ENCODE measurements at places on chromosomes 16 and 17.

- DNase-seq, result no peak
Measured at GRCh38 chr17:46869975-46870803, 18.8 kb downstream of the WNT9B start.

- no peak for DNase-seq
Measured at GRCh38 chr16:19085679-19086200, 18.3 kb downstream of the COQ7 start.

- DNase-seq, result no peak
Measured at GRCh38 chr16:46884513-46885293, 541 bp downstream of the GPT2 start.

GRCh38 chr17:73549841-73550430 lies 94.3 kb downstream of the SDK2 start:
- no peak for DNase-seq

DNA sequence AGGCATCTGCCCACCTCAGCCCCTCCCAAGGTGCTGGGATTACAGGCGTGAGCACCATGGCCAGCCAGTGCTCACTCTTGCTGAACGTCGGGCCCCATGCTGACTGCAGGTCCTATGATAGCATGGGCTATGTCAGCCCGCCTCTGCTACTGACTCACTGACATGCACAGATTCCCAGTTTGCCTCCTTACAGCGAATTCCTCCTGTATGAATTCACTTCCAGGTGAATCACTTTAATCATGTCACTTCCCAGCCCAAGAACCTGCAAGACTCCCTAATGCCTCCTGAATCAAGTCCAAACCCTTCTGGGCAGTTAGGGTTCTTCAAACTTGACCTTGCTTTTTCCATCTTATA lies 16.1 kb upstream of the UBTF start:
- no peak for DNase-seq

DNA sequence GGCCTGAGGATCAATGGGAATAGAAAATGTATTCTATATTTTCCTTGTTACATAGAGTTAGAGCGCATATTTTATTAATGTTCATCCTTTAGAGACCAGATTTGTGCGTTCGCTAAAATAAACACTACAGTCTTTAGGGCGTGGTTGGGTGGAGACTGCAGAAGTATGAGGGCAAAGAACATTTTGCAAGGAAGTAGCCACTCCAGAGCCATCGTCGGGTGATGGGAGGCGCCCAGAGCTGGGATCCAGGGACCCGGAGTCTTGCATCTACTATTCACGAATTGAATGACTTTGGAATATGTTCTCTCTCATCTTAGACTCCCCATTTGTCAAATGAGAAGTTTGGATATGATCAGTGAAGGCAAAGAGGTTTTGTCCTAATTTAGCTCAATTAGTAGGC lies 154.2 kb upstream of the IRX6 start:
- no peak for DNase-seq

DNA sequence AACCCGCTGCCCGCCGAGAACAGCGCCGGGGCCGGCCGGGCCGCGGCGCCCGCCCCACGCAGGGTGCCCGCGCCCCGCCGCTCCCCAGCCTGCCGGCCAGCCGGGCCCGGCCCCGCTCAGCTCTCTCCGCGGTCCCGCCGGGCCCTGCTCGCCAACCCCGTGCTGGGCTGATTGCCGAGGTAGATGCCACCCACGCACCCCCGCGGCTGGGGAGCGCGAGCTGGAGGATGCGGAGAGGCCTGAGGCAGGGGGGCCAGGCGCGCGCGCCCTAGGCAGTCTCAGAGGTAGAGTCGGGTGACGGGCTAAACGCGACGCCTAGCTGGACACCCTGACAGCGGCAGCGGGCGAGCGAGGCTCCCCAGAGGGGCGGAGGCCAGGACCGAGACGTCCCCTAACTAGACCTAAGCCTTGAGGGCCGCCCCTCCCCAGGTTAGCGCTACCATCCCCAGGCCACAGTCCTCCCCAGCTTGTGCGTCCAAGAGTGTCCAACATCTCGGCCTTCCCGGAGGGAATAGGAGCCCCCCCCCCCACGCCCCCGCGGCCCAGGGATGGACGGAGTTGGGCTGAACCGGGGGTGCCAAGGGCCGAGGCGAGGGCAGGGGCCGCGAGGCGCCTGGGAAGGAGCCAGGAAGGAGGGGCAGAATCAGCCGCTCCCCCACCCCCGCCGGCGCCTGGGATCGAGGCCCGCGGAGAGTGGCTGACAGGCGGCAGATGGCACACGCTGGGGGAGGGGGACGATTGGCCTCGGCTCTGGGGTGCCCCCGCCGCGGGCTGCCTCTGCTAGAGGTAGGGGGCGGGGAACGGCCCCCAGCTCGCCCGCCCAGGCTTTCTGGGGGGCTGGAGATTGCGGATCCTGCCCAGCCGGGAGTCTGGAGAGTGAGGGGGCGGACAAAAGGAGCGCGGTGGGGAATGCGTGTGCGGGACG lies 2.5 kb upstream of the ZNF423 start:
- DNase-seq, result no peak

DNA sequence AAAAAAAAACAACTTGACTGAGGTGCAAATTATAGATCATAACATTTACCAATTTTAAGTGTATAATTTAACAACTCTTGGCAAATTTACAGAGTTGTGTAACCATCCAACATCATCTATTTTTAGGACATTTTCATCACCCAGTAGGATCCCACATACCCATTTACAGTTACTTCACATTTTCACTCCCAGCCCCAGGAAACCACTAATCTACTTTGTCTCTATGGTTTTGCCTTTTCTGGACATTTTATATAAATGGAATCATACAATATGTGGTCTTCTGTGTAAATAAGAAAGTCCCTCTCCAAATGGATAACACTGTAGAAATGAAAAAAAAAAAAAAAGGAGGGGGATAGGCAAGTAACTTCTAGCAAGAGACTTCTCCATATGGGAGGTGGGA lies 26.1 kb upstream of the XYLT1 start:
- DNase-seq, result no peak

GRCh38 chr17:80104956-80105375 lies 3.6 kb downstream of the GAA start:
- DNase-seq, result no peak

DNA sequence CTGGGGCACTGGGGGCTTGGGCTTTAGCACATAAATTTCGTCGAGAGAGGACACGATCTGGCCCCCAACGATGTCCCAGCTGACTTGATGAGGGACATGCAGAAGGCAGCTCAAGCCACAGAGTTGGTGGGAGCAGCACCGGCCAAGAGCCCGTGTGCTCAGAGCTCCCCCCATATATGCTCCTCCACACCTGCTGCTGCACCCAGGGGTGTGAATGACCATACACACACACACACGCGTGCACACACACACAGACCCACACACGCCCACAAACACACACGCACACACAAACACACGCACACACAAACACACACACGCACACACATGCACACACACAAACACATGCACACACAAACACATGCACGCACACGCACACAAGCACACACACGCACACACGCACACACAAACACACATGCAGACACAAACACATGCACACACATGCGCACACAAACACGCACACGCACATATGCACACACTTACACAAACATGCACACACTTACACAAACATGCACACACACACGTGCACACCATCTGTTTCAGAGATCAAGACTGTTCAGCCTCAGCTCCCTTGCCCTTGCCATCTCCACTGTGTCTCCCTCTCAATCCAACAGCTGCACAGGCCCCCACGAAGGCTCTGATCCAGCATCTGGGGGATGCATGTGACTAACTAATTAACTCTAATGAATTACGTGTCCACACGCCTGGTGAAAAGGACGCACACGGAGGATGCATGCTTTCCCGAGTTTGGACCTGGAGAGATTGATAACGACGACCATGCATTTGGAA lies 85.6 kb upstream of the TNRC6C start:
- DNase-seq, result no peak

GRCh38 chr17:9644910-9645751 lies at the start of gene USP43:
Gene USP43, plus strand, starts transcription at chr17:9645517. Its CDS starts 116 bp downstream, at chr17:9645633.
- no peak for DNase-seq

GRCh38 chr16:83887564-83887963 lies 11.4 kb upstream of the MLYCD start:
- DNase-seq, result no peak

GRCh38 chr16:89207993-89208392 lies 7.7 kb upstream of the SLC22A31 start:
- DNase-seq, result no peak

GRCh38 chr17:4519361-4519788 lies 20.7 kb downstream of the SPNS2 start:
- DNase-seq, result no peak

GRCh38 chr17:59641799-59642484 lies 22.2 kb downstream of the CLTC start:
- DNase-seq, result no peak

GRCh38 chr17:57513569-57513968 lies 231.5 kb downstream of the CCDC182 start:
- no peak for DNase-seq

GRCh38 chr17:76371656-76372628 lies 12.5 kb upstream of the SPHK1 start:
- no peak for DNase-seq

DNA sequence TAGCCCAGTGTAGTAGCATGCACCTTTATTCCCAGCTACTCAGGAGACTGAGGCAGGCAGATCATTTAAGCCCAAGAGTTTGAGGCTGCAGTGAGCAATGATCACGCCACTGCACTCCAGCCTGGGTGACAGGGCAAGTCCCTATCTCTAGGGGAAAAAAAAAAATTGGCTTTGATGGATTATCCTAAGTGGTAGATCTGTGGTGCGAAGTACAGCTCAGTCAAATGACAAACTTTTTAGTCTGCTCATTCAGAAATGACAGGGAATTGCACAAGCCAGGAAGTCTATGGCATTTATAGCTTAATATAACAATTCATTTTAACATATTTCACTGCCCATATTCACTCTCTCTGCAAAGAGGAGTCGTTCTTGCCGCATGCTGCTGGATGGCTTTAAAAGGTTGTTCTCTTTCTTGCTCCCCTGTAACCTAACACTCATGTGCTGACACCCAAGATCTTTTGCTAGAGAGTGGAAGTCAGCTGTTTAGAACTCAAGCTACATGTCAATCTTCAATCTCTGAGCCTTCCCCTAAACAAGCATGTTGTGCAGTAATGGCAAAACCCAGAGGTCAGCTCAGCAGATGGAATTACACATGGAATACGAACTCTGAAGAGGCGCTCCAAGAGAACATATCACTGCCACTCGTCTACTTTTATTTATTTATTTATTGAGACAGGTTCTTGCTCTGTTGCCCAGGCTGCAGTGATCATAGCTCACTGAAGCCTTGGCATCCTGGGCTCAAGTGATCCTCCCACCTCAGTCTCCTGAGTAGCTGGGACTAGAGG lies 32.8 kb downstream of the RNF157 start:
- DNase-seq, result no peak

DNA sequence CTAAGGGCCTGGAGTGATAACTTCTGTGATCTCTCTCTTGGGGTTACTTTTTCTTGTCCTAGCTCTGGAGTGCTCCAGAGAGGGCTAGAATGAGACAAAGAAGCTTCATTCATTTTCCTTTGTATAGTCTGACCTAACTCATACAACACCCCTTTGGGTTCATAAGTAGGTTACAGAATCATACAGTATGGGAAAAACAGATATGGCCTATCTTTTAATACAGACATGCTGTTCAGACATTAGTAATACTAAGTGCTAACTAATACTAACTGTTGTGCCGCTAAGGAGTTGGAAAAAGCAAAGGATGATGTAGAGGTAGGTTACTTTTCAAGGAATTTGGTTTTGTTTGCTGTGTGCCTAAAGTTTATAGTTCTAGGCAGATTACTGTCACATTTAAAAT lies 84.7 kb downstream of the NLK start:
- no peak for DNase-seq

- DNase-seq, result no peak
Measured at GRCh38 chr17:48631693-48632578, 5.8 kb upstream of the HOXB9 start.
